ENCODE measurements at places on chromosomes 13 and 19.
A peak's percentile ranks its signal among the peaks of the same experiment; 100 is the strongest.

DNA sequence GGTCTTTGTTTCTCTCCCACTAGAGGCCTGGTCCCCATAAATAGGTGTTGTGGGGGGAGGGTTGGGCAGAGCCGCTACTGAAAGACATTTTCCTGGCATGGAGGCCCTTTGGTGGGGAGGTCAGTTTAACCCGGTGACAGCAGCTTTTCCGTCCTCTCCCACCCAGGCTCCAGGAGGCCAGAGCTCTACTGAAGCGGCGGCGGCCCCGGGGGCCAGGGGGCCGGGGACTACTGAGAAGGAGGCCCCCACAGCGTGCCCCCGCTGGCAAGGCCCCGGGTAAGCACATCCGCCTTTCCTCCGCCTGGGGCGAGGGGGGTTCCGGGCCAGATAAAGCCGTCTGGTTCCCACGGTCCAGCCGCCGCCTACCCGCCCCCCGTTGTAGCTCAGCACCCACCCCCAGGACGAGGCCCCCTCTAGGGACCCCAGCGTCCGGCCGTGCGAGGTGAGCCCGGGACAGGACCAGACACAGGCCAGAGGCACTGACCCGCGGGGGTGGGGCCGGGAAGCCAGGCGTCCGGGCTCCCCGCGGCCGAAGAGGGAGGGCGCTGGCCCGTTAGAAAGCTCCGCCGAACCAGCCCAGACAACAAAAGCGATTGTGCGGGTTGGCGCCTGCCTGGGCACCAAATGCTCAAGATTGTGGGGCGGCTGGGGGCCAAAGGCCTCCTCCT lies 1.1 kb upstream of the LTBP4 start:
- H3K36me3 ChIP-seq = no peaks in the 10 kb centered on the region
- H3K27ac ChIP-seq = no peak overlapping the region
- DNase-seq = no peak
- no peak overlapping the region for H3K4me3 ChIP-seq
- peaks cover 3% of the 10 kb centered on the region for H3K27me3 ChIP-seq
- peaks cover 48% of the 10 kb centered on the region for H3K4me1 ChIP-seq

GRCh38 chr13:81493144-81493543 lies 1152.2 kb upstream of the SPRY2 start:
- DNase-seq = no peak
- H3K27me3 ChIP-seq = peaks cover 8% of the 10 kb centered on the region
- no peaks in the 10 kb centered on the region for H3K4me1 ChIP-seq
- H3K36me3 ChIP-seq = no peaks in the 10 kb centered on the region
- H3K27ac ChIP-seq = no peak overlapping the region
- H3K4me3 ChIP-seq = no peak overlapping the region

GRCh38 chr19:45866400-45867176 lies 2.5 kb downstream of the FOXA3 start:
- H3K36me3 ChIP-seq = peaks cover 2% of the 10 kb centered on the region
- no peak overlapping the region for H3K27ac ChIP-seq
- H3K4me3 ChIP-seq = no peak overlapping the region
- H3K4me1 ChIP-seq = peaks cover 19% of the 10 kb centered on the region
- peaks cover 26% of the 10 kb centered on the region for H3K27me3 ChIP-seq
- DNase-seq = no peak

- no peak overlapping the region for H3K4me3 ChIP-seq
- H3K27ac ChIP-seq = no peak overlapping the region
- no peaks in the 10 kb centered on the region for H3K4me1 ChIP-seq
- DNase-seq = no peak
- no peaks in the 10 kb centered on the region for H3K36me3 ChIP-seq
- H3K27me3 ChIP-seq = no peaks in the 10 kb centered on the region
Measured at GRCh38 chr19:34603003-34603402, 74.0 kb downstream of the SCGB2B2 start.

DNA sequence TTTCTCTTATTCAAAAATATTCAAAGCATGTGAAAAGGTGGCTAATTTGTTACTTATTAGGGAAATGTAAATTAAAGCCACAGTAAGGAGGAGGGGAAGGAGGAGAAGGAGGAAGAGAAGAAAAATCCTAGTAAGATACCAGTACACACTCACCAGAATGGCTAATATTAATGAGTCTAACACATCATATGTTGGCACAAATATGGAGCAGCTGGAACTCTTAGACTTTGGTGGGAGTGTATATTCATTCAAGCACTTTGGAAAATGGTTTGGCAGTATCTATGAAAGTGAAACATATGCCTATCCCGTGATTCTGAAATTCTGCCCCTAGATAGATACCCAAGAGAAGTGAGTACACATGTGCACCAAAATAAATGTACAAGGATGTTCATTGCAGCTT lies 38.1 kb upstream of the RGCC start:
- H3K4me3 ChIP-seq = no peak overlapping the region
- peaks cover 6% of the 10 kb centered on the region for H3K4me1 ChIP-seq
- no peak for DNase-seq
- no peak overlapping the region for H3K27ac ChIP-seq
- no peaks in the 10 kb centered on the region for H3K36me3 ChIP-seq

DNA sequence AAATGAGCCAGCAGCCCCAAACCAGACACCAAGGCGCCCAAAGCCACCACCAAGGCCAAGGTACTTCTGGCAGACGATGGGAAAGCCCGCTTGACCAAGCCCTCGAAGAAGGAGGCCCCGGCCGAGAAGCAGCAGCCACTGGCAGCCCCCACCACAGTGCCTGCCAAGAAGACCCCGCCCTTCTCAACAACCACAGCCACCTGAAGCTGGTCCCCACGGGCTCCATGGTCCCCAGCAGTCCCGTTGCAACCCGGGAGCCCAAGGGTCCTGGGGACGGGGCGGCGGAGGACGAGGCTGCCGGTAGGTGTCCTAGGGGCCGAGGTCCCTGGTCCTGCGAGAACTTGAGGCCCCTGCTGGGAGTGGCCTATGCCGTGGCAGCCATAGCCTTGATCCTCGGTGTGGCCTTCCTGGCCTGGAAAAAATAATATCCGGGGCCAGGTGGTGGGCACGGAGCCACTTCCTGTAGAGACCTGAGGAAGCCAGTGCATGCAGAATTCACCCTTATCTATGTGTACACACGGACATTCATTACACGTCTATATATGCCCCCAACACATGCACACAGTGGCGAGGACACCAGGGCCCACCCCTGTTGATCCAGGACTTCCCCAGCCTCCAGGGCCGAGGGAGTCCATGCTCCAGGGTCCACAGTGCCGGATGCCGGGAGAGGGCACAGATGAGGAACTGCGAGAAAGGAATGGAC lies 13.8 kb downstream of the C1QTNF9 start:
- peaks cover 20% of the 10 kb centered on the region for H3K27me3 ChIP-seq
- no peak for DNase-seq
- H3K36me3 ChIP-seq = no peaks in the 10 kb centered on the region

- DNase-seq = no peak
- H3K4me1 ChIP-seq = peaks cover 4% of the 10 kb centered on the region
Measured at GRCh38 chr13:76656056-76656455, 230.1 kb downstream of the KCTD12 start.

DNA sequence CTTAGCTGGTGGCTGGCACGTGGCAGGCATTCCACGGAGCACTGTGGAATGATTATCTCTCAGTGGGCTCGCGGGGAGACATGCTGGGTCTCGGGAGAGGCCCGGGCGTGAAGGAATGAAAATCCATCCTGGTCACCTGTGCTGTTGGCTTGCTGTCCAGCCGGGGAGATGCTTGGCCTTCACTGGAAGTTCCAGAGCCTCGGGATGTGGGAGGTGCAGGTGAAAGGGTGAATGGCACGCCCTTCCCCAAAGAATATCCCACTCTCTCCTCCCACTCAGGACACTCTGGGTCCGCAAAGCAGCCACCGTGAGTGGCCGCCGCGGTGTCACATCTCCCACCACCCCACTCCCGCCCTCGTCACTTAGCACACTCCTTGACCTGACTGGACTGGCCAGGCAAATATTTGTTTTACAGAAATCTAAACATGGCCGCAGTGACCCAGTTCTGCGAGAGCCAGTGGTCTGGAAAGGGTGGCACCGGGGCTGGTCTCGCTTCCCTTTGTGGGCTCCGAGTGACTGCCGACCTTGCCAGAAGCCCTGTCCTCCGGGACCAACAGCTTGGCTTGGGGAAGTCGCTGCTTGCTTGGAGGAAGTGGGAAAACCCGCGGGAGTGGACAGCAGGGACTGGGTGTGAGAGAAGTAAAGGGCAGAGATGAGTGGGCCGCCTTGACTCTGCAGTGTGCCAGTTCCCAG lies 8.0 kb downstream of the DPP9 start:
- H3K4me1 ChIP-seq = peaks cover 52% of the 10 kb centered on the region
- peak overlapping the region; percentile 68 for H3K27ac ChIP-seq
- no peaks in the 10 kb centered on the region for H3K27me3 ChIP-seq
- H3K4me3 ChIP-seq = no peak overlapping the region
- DNase-seq = no peak

DNA sequence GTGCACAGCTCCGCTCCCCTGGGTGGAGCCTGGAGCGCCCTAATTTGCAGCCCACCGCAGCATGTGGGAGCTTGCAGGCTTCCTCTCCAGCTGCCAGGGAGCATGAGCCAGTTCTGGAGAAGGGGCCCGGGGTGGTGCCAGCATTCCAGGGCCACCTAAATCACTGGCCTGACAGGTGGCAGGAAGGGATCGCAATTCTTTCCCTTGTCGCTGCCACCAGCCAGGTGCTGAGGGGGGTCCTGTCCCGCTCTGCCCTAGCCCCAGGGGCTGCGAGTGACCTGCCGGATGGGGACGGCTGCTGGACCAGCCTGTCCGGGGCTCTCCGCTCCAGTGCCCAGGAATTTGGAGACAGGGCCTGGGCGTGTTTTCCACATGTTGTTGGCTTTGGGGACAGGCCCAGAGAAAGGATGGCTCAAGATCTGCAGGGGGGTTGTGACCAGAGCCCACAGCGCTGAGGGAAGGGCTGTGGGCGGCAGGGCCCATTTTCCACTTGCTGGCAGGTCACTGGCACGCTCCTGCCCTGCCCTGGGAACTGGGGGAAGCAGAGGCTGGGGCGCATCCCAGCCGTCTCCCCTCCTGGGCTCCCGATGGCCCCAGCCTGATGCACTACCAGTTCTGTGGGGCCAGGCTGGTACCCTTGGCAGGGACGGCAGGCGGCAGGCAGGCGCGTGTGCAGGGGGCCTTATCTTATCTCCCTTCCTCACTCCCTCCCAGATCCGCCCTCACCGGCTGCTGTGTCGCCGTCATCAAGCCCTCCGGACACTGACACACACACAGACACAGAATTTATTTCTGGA lies 9.5 kb downstream of the NDUFA11 start:
- no peak overlapping the region for H3K27ac ChIP-seq
- DNase-seq = no peak
- peaks cover 3% of the 10 kb centered on the region for H3K36me3 ChIP-seq
- H3K4me3 ChIP-seq = no peak overlapping the region
- peaks cover 4% of the 10 kb centered on the region for H3K4me1 ChIP-seq
- no peaks in the 10 kb centered on the region for H3K27me3 ChIP-seq

DNA sequence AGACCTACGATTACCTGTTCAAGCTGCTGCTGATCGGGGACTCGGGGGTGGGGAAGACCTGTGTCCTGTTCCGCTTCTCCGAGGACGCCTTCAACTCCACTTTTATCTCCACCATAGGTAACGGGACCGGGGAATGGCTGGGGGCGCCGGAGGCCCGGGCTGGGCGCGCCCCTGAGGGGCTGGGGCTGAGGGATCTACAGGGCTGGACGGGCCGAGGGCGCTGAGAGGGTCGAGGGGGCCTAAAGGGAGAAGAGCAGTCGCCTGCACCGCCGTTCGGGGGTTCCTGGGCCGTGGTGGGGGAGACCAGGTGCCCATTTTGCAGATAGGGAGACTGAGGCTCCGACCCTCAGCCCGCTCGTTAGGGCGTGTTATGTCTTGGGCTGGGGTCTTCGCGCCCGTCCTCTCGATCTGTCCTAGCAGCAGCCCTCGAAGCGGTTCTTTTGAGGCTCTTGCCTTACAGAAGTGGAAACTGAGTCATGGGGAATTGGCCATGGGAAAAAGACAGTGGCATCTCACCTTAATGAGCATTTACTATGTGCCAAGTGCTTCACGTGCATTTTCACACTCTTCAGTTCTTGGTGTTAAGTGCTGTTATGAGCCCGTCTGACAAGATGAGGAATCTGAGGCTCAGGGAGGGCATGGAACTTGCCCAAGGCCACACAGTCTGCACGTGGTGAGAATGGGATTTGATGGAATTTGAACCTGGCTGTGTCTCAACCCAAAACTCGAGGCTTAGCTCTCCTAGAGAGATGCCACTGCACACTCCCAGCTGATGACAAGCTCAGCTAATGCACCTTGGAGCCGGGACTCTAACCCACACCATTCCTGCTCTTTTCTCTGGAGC lies 442 bp downstream of the RAB8A start:
- H3K27me3 ChIP-seq = no peaks in the 10 kb centered on the region
- H3K4me3 ChIP-seq = peak overlapping the region; percentile 88
- H3K27ac ChIP-seq = peak overlapping the region; percentile 91

- peaks cover 44% of the 10 kb centered on the region for H3K4me1 ChIP-seq
- no peak overlapping the region for H3K27ac ChIP-seq
- no peak overlapping the region for H3K4me3 ChIP-seq
- no peaks in the 10 kb centered on the region for H3K36me3 ChIP-seq
Measured at GRCh38 chr13:101155920-101156319, 260.4 kb downstream of the NALCN start.

GRCh38 chr13:96621634-96622183 lies 372.6 kb downstream of the OXGR1 start:
- H3K27ac ChIP-seq = no peak overlapping the region
- H3K36me3 ChIP-seq = no peaks in the 10 kb centered on the region
- peaks cover 7% of the 10 kb centered on the region for H3K27me3 ChIP-seq
- H3K4me3 ChIP-seq = no peak overlapping the region

- H3K4me3 ChIP-seq = no peak overlapping the region
- no peak overlapping the region for H3K27ac ChIP-seq
- no peaks in the 10 kb centered on the region for H3K27me3 ChIP-seq
- no peaks in the 10 kb centered on the region for H3K36me3 ChIP-seq
- no peak for DNase-seq
Measured at GRCh38 chr13:90502762-90503161, 844.7 kb upstream of the MIR17HG start.

GRCh38 chr19:1366899-1367870 lies 16.5 kb upstream of the NDUFS7 start:
- peaks cover 14% of the 10 kb centered on the region for H3K4me1 ChIP-seq
- peaks cover 19% of the 10 kb centered on the region for H3K36me3 ChIP-seq
- no peak overlapping the region for H3K27ac ChIP-seq
- no peaks in the 10 kb centered on the region for H3K27me3 ChIP-seq

GRCh38 chr13:21698817-21699679 lies 28.2 kb downstream of the FGF9 start:
- H3K36me3 ChIP-seq = no peaks in the 10 kb centered on the region
- no peaks in the 10 kb centered on the region for H3K4me1 ChIP-seq
- H3K27ac ChIP-seq = no peak overlapping the region
- no peak for DNase-seq
